M059J (cell line): ENCODE measurements at places on chromosomes 1 and 21.

DNA sequence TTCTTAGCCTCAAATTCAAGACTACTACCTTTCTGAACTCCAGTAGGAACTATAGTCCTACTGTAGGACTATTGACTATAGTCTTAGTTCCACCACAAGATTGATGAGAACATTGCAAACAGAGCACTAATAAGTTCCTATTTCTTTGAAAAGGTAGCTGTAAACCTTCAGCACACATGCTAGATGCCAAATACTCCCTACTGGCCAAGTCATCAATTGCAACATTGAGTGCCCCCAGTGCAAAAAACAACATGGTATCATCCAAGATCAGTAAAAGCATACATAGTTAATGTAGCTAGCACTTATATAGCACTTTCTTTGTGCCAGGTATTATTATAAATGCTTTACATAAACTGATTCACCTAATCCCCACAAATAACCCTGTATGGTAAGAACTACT is 99.8 kb downstream of the MRPL39 start:
- DNase-seq = no peak

DNA sequence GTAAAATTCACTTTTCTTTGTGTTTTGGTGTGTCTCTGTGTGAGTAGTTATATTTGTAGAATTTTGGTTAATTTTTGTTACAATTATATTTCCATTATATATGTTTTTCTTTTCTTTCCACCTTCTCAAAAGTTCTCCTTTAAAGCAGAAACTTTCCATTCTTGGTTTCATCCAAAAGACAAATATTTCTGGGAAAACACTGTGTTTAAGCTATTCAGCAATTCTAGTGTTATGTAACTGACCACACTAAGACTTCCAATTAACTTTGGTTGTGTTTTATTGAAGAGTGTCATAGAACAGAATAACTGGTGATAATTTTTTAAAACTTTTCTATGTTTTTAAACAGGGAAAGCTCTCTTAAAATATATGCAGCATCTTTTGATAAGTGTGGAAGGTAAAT is 13.6 kb upstream of the RGL1 start:
- no peak for DNase-seq

GRCh38 chr1:219514728-219515127 is 98.2 kb downstream of the ZC3H11B start:
- DNase-seq = peak; percentile 12

GRCh38 chr1:29682171-29682918 is 446.0 kb downstream of the PTPRU start:
- DNase-seq = no peak

DNA sequence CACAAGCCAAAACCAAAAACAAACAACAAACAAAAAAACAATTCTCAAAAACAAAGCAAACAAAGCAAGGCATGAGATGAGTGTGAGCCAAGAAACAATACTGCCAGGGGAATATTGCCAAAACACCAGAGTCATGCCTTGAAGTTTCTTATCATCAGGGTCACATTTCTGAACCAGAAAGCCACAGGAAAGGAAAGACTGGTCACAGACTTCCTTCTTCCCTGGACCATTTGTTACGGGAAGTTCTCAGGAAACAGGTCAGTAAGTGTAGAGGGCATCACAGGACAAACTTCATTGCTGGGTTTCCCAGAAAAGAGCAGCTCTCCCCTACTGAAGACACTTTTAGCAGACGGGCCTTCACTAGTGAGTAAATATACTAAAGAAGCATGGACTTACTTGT is 191.2 kb downstream of the GABPA start:
- DNase-seq = peak; percentile 65

GRCh38 chr1:15525050-15526020 is 1.3 kb upstream of the DNAJC16 start:
- peak; percentile 96 for DNase-seq

- no peak for DNase-seq
Observed at GRCh38 chr1:46448109-46448911, 41.3 kb upstream of the DMBX1 start.

DNA sequence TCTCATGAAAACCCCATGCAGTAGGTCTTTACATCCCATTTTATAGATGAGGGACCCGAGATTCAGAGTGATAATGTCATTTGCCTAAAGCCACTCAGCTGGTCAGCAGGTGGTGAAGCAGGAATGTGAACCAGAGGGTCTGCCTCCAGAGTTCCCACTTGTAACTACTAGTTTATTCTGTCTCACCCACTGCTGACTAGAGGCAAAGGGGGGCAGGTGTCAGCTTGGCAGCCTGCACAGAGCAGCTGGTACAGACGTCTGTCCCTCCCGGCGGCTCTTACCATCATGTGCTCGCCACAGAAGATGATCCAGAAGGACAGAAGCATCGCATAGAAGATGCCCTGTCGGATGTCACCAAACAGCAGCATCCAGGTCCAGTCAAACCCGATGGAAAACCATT is 82.4 kb downstream of the WLS start:
- no peak for DNase-seq

DNA sequence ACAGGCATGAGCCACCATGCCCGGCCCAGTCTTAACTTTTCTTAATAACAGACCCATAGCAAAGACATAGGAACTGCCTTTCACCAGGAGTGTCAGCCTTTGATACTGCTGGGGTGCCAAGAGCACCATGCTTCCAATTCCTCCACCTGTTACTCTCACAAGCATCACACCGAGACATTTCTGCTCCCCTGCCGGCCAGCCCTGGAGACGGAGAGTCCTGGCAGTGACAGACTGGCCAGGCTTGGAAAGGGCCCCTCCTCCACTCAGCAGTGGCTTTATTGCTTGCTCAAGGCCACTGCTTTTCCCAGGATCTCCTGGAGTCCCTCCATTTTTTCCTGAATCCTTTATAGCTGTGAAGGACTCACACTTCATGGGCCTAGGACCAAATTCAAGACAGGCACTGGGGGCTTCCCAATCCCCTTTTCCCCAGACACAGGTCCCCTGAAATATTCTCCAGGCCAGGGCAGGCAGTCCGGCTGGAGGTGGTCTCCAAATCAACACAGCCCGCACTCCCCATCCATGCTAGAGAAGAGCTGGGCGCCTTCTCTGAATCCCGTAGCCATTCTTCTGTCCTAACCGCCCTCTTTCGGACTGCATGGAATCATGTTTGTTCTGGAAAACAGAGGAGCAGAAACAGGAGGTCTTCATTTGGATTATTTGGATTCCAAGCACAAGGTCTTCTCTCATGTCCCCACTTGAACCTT is 25.5 kb upstream of the PTPRF start:
- no peak for DNase-seq

- peak; percentile 84 for DNase-seq
Observed at GRCh38 chr1:154206196-154206595, at the start of gene CFAP141. Gene CFAP141, minus strand, starts transcription at chr1:154206333. Its CDS starts 26 bp downstream, at chr1:154206307.

DNA sequence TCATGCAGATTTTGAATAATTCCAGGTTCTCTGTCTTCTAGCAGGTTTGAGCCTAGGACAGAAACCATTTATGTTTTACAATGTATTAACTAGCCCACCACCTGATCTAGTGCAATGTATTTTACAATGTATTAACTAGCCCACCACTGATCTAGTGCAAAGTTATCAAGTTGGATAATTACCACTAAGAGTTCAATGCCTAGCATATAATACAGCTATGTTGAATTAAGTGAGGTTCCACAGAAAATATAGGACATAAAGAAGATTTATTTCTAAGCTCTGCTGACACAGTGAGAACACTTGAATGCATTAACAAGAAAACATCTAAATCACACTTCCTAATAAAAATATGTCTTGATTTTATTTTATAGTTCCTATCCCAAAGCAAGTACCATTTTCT is 854.6 kb upstream of the NEGR1 start:
- no peak for DNase-seq

DNA sequence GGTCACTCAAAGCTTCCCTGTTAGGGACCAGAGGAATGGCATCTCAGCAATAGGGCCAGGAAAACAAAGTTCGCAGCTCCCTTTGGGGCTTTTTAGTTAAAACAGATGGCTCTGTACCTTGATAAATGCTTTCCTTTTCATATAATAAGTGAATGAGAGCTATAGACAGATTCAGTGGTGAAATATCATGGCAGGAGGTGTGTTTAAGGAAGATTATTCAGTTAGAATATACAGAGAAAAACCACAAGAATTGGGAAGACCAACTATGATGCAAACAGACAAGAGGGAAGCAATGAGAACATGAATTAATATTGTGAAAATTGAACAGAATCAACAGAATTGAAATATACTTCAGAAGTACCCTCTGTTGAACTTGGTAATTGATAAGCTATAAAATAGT is 379.4 kb downstream of the PLPP3 start:
- peak; percentile 12 for DNase-seq
